OCI-LY7 (cell line): ENCODE measurements at places on chromosomes 3 and 15.
A peak's percentile ranks its signal among the peaks of the same experiment; 100 is the strongest.

DNA sequence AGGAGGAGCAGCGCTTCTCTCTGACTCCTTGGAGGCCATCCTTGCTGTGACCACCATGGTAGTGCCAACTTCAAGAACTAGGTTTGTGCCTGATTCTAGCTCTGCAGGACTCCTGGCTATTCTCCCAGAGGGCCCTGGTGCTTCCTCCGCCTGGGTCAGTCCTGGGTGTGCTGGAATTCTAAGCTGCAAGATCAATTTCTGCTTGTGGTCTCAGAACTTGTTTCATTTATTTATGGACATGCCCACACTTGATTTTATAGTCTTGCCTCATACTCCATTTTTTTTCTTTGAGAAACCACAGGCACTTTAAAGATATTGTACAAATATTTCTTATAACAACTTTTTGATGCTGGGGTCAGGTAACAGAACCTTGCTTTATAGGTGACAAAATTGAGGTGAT is 87.6 kb downstream of the PDCD6IP start:
- no peak for DNase-seq

- DNase-seq, result peak; percentile 10
Measured at GRCh38 chr15:77654975-77655374, 22.3 kb upstream of the LINGO1 start.

DNA sequence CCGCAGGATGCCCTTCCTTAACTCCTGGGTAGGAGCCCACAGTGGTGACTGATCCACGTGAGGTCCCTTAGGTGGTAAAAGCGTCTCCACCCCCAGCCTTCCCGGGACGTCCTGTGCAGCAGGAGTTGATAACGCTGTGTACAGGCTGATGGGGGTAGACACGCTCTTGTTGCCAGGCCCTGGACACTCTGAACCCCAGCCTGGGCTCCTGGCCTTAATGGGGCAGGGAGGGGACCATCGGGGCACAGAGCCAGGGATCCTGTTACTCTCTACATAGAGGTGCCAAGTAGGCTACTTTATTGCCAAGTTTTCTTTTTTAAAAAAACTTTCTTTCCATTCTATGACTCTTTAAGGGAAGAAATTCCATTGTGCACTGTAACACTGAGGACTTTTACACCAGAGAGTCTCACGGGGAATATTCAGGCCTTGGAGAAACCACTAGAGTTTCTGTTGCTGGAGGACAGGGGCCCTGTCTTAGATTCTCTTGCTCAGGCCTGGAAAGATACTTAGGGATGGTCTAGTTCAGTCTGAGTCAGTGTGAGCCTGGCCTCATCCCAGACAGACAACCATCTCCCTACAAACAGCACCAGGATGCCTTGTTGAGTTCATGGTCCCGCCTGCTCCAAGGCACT is 104.3 kb upstream of the RNU6-1 start:
- no peak for DNase-seq

GRCh38 chr3:147939839-147940238 is 530.7 kb downstream of the ZIC1 start:
- no peak for DNase-seq
